ENCODE measurements at places on chromosomes 6 and 20.

DNA sequence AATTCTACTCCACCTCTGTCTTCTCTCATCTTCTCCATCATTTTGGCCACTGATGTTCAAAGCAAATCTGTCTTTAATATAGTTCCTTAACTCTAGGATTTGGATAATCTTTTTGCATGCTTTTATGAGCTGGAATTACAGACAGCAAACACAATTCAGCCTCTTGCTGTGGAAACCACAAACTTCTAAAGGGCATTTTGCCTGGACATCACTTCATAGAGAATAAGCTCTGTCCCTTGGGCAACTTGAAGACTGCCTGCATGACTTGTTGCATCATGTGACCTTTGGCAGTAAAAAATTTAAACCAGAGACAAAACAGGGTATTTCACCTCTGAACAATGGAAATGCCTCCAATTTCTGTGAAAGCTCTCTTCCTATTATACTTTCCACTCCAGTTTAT, 74.1 kb upstream of the HDDC2 start:
- no peak for DNase-seq

- no peak for DNase-seq
Observed at GRCh38 chr20:57727863-57728262, 18.0 kb upstream of the PMEPA1 start.

DNA sequence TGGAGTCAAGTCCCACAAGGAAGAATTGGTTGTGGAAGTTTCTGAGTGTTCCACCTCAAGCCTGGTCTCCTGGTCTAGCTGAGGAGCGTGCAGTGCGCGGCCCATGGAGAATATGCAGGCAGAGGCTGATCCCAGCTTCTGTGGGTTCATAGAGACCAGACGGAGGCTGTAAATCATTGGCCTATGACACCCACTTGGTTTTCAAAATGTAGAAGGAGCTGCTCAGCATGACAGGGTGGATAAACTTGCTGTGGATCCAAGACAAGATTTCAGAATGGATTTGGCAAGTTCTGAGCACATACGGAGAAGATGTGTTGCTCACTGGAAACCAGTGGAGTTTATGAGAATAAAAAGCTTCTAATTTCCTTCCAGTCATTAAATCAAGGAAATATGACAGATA, 744 bp downstream of the KIF25 start:
- no peak for DNase-seq

DNA sequence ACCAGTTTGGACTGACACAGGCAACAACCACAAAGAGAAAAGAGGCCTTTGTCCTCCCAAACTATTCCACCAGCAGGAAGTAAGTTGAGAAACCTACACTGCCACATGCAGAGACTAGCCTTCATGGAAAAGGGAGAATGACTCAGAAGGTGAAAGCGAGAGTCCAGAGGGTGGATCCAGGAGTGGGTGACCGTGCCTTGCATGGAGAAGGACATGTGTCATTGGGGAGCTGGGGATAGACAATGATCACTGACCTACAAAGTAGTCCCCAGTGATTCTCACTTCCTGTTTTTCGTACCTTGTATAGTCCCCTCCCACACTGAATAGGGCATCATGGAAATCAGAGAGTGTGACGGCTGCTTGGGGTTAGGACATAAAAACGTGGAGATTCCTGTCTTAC, 91.9 kb downstream of the MYLK4 start:
- no peak for DNase-seq

DNA sequence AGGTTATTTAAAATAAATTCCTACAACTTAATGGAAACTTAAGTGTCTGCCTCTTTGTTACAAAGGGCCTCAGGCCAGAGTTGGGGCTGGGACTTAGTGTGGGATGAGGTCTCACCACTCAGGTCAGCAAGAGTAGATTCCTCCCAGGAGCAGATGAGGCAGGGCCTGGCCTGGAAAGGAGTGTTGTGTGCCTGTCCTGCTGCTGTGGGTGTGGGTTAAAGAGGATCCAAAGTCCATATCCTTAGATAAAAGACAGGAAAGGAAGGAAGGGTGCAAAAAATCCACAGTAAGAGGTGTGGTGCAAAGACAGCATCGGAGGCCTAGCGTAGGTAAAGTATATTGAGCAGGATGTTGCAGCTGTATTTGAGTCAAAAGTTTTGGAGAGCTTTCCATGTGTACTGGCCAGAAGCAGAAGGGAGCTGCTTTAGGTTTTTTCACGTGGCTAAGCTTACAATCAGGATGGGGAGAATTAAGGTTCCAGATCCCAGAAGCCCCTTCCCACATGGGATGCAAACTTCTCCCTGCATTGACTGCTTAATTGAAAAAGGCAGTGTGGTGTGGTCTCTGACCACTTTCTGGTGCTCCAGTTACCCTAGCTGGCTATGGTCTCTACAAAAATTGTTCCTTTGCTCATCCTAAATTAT, 12.8 kb upstream of the PLCG1 start:
- DNase-seq: no peak

Measured in amygdala (tissue), 56 donors.